ENCODE measurements at places on chromosomes 13 and 19.

DNA sequence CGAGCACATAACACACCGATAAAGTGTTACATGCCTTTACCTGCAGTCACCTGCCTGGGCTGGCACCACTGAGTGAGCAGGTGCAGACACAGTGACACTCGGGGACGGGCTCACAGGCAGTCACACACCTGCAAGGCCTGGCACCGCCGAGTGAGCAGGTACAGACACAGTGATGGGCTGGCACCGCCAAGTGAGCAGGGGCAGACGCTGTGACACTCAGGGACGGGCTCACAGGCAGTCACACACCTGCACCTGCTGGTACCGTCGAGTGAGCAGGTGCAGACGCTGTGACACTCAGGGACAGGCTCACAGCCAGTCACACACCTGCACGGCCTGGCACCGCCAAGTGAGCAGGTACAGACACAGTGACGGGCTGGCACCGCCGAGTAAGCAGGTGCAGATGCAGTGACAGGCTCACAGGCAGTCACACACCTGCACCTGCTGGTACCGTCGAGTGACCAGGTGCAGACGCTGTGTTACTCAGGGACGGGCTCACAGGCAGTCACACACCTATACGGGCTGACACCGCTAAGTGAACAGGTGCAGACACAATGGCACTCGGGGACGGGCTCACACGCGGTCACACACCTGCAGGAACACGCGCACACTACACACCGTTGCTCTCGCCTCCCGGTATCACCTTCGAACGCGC, 470 bp downstream of the ZNF835 start:
- no peak for DNase-seq

- peak; percentile 62 for DNase-seq
Measured at GRCh38 chr13:78241278-78241919, 322.8 kb upstream of the EDNRB start.

- no peak for DNase-seq
Measured at GRCh38 chr19:30256496-30256850, 115.7 kb upstream of the ZNF536 start.

GRCh38 chr13:75146436-75146835, 335.5 kb downstream of the TBC1D4 start:
- no peak for DNase-seq

GRCh38 chr13:85148009-85148408, 651.2 kb downstream of the SLITRK6 start:
- DNase-seq, result no peak

DNA sequence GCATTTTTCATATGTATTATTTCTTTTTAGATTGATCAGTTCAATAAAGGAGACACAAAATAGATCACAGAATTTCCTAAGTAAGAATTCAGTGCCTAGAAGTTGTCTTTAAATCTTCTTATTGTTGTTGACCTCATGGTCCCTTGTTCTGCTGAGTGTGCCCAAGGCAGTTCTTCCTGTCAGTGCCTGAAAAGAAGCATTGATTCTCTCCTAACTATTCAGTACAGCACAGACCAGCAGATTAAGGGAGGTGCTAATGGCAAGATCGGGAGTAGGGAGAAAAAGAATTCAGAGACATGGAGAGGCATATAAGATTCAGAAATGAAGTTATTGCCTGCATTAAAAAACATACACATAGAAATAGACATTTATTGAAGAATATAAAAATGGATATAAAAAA, 180.5 kb upstream of the PCDH9 start:
- no peak for DNase-seq

GRCh38 chr19:40005691-40006272, 8.9 kb downstream of the ZNF546 start:
- DNase-seq, result no peak
